ENCODE measurements at places on chromosomes 6 and 20.

DNA sequence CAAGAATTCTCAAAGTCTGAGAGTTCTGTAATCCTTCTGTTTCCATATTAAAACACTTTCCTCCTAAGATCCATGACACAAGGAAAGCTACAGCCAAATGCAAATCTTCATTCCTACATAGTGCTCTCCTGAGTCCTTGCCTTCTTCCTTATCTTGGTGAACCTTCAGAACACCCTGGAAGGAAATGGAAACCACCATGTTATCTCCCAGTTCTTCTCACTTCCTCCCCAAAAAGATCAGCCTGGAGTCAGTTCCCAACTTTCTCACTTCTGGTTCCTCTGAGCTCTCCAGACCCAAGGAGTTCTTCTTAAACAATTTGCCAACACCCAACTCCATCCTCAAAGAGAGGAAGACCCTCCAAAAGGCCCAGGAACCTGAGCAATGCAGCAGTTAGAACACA lies 193.3 kb upstream of the CCN2 start:
- no peak for DNase-seq

DNA sequence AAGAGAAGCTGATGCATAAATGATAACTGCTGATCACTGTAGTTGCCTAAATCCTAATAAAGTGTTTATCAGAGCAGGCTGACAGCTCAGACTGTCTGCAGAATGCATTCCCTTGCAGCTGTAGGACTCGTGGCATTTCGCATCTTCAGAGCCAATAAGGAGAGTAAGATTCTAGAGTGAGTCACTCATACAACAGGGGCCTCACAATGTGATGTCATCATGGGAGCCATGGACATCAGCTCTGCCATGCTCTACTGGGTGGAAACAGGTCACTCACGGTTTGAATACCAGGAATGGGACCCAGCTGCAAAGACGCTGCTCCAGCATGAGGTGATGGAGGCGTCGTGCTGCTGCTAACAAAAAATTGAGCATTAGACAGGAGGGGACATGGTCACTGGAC lies 7.4 kb downstream of the FAM209B start:
- no peak for DNase-seq

DNA sequence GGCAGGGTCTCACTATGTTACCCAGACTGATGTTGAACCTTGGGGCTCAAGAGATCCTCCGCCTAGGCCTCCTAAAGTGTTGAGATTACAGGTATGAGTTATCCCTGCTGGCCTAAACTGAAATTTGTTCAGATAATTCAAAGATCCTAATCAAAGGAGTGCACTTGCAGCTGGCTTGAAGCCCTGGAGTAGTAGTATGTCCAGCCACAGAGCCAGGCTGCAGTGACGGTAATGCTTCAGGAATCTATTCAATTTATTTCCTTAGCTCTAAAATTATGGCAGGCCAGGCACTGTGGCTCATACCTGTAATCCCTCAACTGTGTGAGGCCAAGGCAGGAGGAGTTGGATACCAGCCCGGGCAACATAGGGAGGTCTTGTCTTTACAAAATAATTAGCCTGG lies 1.4 kb upstream of the DDX43 start:
- no peak for DNase-seq

DNA sequence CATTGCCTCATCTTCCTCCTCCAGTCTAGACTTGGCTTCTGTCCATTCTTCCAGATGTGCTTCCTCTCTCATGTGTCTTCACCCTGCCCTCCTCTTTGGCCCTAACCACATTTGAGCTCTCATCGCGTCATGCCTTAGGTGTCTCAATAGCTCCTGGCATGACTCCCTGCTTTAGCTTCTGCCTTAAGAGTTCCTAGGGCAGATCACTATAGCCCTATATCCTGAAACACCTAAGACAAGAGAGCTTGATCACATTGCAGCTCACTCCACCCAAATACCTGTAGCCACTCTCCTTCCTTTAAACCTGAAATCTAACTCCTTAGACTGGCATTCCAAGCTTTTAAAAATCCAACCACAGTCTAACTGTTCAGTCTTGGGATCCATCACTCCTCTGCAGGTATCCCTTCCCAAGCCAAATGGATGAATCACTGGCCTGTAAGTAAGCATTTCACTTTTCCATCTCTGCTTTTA lies 69.0 kb upstream of the STXBP5 start:
- DNase-seq, result no peak

GRCh38 chr6:137222381-137222780 lies 3.2 kb upstream of the IFNGR1 start:
- DNase-seq, result no peak

- no peak for DNase-seq
These were observed 63.5 kb downstream of the IRF4 start for GRCh38 chr6:455006-455585.

GRCh38 chr6:18579166-18579565 lies 192.0 kb downstream of the RNF144B start:
- DNase-seq, result no peak
